ENCODE measurements at places on chromosomes 16 and 17.

GRCh38 chr17:2889256-2889655 is 93.0 kb downstream of the RAP1GAP2 start:
- no peak for DNase-seq

DNA sequence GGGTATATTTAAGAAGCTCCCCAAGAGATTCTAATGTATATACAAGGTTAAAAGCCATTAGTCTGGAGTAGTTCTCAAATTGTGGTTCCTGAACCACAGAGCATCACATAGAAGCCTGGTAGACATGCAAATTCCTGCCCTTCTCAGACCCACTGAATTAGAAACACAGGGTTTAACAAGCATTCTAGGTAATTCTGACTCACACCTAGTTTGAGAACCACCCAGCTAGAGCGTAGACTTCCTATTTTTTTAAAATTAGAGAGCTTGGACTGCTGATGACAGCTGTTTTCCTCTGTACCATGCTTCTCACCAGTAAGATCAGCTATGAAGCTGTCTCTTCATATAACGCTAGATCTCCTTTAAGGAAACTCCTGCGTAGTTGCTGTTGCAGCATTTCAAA is 50.6 kb downstream of the HS3ST3B1 start:
- DNase-seq, result no peak

DNA sequence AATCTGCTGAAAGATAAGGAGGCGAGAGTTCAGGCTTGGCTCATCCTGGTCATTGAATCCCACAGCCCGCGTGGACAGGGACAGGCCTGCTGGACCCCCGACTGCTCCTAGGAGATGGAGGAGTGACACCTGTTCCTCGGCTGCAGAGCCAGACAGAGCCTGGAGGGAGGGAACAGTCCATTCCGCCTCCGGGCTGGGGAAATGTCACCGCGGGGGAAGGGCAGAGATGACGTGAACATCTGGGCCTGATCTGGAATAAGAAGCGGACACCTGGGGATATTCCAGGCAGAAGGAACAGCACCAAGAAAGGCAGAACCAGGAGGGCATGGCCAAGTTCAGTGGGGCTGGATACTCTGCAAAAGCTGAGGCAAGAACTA is 1.5 kb downstream of the ZNF747 start:
- no peak for DNase-seq

GRCh38 chr17:16945136-16945482 is 26.8 kb downstream of the TNFRSF13B start:
- no peak for DNase-seq

DNA sequence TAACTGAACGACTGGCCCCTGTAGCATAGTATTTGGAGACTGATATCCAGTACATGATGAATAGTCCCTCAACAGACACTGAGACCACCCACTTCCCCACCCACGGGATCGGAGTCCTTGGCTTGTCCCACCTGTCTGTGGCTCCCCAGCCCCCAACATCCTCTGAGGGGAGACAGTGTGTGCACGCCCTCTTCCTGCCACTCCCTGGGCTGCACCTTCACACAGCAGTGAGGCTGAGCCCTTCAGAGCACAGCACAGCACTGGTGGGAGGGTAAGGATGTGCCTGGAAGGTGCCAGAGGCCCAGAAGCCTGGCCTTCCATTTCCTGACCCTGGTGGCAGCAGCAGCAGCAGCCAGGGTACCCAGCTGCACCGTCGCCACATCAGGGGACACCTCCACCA is 11.0 kb downstream of the DNASE1 start:
- no peak for DNase-seq

GRCh38 chr16:30876867-30877266 is 17.0 kb downstream of the BCL7C start:
- DNase-seq, result no peak

DNA sequence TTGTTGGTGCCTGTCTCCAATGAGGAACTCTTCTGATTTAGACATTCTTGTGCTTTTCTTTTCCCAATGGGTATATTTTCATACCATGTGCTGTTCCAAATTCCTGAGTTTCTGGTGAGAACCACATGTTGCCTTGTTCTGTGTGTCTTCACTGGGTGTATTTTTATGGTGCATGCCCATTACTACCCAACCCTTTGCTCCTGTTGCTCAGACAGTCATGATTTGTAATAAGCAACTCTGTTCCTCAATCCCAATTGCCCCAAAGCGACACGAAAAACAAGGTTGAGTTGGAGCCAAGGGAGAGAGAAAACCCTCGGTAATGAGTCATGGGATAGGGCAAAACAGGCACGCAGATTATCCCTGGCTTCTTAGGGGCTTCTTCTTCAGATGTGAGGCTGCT is 101.8 kb downstream of the ABCA8 start:
- no peak for DNase-seq

DNA sequence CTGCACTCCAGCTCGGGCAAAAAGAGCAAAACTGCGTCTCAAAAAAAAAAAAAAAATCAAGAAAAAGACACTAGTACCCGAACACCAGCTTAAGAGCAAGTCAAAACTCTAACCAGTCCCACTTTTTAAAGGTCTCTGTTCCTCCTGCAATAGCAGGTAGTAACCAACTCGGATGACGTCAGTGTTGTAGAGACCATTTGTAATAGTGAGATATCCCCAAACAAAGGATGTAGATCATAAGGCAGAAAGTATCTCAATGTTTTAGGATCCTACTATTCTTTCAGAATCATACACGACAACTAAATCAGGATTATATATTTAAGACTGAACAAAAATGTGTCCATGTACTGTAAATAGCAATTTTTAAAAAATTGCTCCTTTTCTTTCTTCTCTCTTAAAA is 2.4 kb downstream of the JPT1 start:
- DNase-seq, result no peak

DNA sequence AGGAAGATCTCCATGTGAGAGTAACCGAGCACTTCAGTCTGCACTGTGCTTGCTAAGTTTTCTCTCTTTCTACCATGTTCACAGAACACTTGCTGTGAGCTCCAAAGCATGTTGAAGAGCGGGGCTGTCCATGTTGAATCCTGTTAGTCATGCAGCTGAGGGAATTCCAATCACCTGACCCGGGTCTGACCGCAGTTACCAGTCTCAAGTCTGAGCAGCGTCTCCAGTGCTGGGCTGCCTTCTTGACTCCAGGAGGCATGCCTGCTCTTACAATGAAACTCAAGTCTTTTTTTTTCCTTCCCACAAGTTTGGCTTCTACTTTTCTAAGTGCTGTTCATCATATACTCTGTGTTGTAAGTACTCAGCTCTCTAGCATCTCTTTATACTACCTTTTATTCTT is 44.3 kb downstream of the HOXB1 start:
- DNase-seq, result no peak

DNA sequence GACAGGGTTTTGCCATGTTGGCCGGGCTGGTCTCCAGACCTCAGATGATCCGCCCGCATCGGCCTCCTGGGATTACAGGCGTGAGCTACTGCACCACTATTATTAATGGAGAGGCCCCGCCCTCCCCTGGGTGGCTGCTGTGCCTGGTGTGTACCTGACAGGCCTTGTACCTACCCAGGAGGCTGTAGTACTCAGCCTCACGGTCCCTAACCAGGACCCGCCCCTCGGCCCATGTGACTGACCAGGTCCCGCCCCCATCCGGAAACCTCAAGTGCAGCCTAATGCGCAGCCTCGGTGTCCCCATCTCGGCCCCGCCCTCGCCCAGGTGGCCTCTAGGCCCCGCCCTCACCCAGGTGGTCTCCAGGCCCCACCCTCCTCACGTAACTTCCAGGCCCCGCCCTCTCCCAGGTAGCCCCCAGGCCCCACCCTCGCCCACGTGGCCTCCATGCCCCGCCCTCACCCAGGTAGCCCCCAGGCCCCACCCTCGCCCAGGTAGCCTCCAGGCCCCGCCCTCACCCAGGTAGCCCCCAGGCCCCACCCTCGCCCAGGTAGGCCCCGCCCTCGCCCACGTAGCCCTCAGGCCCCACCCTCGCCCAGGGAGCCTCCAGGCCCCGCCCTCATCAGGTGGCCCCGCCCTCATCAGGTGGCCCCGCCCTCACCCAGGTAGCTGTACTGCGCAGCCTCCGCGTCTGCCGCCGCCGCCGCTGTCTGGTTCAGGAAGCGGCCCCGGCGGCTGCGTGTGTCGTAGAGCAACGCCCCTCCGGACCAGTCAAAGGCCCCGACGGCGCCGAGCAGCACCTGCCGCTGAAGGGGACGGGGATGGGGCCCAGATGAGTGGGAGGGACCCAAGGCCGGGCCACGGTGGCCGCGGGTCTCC is 31.0 kb downstream of the HASPIN start:
- no peak for DNase-seq

DNA sequence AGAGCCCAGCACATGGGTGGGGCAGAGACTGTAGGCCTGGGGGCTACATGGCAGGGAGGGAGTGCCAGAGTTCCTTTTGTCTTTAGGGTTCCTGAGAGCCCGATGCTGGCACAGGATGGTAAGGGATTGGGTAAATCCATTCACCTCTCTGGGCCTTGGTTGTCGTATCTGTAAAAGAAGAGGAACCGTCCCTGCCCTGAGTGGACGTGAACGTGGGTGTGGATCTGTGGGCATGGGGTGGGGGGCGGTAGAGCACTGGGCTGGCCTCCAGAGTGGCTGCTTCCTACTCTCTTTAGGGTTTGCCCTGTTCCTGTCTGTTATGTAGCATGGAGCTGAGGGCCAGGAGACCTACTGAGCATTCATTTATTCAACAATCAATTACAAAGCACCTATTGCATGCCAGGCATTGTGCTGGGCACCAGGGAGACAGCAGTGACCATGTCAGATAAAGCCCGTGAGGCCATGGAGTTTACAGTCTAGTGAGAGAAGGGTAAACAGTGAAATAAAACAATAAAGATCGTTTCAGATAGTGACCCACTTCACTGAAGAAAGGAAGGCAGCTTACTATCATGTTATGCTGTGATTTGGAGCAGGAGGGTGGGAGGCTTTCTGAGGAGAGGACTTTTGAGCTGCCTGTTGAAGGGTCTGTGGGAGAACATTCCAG is 13.1 kb upstream of the TCAP start:
- DNase-seq, result no peak

GRCh38 chr17:65630502-65630901 is 69.1 kb upstream of the AXIN2 start:
- DNase-seq, result no peak

DNA sequence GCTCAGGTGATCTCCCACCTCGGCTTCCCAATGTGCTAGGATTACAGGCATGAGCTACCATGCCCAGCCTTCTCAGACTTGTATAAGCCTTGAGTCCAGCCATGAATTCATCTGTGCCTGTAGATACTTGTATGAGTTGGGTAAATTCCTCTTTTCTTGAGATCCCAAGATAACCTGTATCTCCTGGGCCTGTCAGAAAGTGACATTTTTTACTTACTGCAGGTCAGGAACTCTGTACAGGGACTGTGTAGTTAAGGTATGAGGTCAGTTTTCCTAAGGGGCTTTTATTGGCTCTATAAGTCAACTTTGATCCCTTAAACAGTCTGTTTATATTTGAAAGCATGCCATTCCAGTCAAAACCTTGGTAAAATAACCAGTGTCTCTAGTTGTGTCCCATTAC is 106.3 kb upstream of the HAS3 start:
- DNase-seq, result no peak

- peak; percentile 40 for DNase-seq
These were observed 239.2 kb downstream of the PRKCA start for GRCh38 chr17:66541461-66542128.

DNA sequence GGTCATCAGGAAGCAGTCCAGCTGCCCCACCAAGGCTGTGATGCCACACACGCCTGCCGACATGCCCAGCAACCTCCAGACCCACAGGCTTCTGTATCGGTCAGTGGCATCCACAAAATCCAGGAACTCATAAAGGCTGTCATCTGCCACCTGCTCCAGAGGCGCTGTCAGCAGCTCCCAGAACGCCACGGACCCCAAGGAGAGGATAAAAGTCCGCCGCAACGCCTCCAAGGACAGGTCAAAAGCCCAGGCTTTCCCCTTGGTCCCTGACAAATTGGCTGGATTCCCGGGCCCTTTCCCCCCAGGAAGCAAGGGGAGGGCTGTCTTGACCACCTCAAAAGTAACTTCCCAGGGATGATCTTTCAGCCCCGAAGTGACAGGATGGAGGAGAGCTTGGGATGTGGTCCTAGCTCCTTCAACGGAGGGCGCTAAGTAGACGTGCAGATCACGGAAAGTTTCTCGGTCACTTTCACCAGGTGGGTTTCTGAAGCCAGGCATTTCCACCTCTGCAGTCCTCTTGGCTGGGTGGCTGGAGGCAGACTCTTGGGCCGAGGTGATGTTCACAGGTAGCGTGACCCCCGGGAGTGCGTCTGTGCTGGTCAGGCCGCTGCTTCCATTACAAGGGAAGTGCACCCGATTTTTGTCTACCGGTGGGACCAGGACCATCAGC is 854 bp downstream of the MFSD6L start:
- DNase-seq, result no peak

GRCh38 chr16:21989751-21990150 is 11.2 kb downstream of the PDZD9 start:
- DNase-seq, result no peak

GRCh38 chr17:13415871-13416416 is 185.8 kb downstream of the HS3ST3A1 start:
- peak; percentile 58 for DNase-seq

GRCh38 chr17:65750166-65750565 is 188.7 kb upstream of the AXIN2 start:
- no peak for DNase-seq

DNA sequence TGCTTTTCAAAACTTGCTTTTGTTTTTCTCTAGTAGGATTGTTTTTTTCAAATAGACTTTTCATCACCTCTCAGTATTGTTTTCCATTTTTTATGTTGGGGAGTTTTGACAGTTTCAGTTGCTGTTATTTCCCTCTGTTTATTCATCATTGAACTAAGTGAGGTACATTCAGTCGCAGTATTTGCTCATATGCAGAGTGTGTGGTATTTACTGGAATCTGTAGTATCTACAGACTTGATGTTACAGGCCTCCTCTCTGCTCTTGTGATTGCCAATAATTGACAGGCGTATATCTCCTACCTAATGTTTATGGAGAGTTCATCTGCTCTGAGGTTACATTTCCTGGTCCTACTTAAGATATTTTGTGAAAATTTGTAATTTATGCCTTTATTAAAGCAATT is 49.6 kb downstream of the COX10 start:
- DNase-seq, result no peak

DNA sequence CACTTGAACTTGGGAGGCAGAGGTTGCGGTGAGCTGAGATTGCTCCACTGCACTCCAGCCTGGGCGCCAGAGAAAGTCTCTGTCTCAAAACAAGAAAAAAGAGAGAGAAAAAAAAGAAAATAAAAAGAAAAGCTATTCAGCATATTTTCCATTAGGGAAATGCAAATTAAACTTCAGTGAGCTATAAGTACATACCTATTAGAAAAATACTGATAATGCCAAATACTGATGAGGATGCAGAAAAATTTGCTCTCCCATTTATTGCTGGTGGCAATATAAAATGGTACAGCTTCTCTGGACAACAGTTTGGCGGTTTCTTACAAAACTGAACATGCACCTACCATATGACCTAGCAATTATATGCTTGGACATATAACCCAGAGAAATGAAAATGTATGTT is 9.8 kb downstream of the KRT10 start:
- no peak for DNase-seq

GRCh38 chr16:15404792-15405191 is 9.2 kb downstream of the MPV17L start:
- no peak for DNase-seq

GRCh38 chr16:6701096-6701495 is 631.5 kb upstream of the RBFOX1 start:
- no peak for DNase-seq

Measured in muscle of back (tissue), 13 donors.